AG10803 (cell line): ENCODE measurements at places on chromosomes 5 and 9.

DNA sequence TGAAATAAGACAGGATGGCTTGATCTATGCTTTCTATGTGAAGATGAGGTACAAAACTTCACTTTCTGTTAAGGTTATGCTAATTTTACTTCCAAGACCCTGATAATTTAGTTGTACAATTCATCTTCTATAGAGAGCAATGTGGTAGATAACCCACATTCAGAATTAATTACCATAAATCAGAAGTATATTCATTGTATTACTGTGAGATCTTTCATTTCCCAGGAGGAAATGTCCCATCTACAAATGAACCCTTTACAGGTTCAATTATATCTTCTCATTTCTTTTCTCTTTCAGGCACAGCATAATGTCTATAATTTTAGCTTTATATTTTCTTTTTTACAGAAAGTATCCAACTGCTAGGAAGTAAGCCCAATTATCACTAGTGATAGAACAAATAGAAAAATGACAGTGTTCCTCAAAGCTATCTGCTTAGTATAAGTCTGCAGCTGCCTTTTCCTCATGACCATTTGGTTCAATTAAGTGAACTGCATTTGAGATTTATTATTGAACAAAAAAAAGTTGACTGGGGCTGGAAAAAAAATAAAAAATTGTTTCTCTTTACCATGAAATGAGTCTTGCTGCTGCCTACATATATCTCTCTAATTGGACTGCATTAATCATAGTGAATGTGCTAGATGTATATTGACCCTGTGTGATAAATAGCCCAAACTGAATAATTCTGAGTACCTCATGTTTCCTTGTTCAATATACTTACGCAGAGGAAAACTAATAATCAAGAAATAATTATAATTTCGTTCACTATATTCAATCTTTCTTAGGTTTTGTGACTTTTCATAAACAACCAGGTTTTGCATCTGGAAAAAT, 1329.4 kb downstream of the PTPRD start:
- no peak for DNase-seq

DNA sequence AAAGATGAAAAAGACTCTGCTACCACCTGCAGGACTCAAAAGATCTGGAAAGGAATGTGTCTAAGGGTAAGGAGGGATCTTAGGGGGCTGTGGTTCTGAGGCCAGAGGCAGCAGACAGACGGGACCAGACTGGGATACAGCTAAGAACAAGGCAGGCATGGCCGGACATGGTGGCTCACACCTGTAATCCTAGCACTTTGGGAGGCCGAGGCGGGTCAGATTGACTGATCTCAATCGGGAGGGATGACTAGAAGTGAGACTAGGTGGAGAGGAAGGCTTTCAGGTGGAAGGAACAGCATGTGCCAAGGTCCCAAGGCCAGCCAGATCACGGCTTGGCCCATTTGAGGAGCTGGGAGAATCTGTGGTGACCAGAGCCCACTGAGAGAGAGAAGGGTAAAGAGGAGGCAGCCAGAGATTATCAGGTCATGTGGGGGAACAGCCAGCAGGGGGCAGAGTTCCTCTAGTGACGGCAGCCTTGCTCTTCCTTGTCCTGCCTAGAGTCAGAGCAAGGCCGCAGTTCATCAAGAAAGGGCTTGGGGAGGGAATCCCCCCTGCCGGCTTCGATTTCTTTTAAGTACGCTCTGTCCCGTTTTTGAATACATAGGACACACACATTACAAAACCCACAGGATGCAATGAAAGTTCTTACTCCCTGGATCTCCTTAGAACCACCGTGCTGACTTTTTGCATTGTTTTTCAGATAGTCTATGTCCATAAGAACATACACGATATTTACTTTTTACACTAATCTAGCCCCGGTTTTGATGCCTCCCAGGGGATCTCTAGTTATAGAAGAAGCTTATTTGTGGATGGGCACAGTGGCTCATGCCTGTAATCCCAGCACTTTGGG, 2.6 kb upstream of the OLFML2A start:
- DNase-seq, result peak; percentile 65

DNA sequence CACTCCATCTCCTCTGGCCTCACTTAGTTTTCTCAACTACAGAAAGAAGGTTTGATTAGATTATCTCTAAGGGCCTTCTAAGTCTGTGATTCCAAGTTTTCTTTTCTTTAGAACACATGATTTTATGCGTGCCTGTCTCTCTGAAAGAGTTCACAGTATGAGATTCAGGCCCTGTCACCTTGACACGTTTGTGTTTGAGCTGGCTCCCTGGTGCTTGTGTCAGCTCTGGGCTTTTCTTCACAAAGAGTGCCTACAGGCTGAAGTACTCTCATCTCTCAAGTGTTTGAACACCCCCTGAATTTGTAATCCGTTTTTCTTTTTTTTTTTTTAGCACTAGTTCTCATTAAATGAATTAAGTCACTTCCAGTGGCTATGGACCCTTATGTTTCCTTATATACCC, 306.9 kb upstream of the C9orf72 start:
- no peak for DNase-seq

GRCh38 chr5:8234179-8234770, 365.3 kb downstream of the MTRR start:
- no peak for DNase-seq

DNA sequence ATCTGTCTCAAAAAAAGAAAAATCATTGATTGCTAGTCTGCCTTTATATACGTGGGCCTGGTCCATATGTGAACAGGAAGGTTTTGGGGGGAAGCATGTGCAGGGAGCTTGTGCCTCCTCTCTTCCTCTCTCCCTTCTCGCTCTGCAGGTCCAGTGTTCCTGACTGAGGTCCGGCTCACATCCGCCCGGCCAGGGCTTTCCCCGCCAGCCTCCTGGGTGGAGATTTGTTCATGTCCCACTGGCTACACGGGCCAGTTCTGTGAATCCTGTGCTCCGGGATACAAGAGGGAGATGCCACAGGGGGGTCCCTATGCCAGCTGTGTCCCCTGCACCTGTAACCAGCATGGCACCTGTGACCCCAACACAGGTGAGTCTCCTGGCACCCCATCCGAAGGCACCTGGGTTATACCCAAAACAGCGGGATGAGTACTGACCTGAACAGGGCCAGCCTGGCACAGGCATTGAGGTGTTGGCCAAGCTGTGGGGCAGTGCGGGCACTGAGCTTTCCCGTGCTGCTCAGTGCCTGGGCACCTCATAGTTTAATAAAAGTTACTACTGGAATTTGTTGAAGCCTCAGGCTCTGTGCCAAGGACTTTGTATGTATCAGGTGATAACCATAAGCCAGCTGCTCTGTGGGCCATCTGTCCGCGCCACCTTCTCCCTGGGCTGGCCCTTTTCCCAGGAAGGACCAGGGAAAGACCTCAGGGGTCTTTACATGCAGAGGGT, 39.4 kb upstream of the AIF1L start:
- DNase-seq, result no peak

- no peak for DNase-seq
Observed at GRCh38 chr5:122300374-122300773, 11.7 kb upstream of the SNCAIP start.
